ENCODE measurements at places on chromosomes 3 and 15.

DNA sequence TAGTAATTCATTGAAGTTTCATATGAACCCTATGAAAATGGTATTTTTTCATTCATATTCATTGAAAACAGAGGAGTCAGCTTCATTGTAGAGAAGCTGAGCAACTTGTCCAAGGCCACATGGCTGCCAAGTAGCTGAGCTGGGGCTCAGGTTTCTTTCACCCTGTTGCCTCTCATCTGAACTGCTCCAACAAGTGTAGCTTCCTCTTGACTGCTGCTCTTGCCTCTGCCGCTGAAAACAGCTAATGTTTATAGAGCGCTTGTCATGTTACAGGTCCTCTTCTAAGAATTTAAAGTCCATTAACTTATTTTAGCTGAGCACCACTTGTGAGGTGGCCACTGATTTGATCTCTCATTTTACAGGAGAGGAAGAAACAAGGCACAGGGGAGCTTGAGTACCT is 81.1 kb downstream of the PDCD6IP start:
- no peak for DNase-seq

DNA sequence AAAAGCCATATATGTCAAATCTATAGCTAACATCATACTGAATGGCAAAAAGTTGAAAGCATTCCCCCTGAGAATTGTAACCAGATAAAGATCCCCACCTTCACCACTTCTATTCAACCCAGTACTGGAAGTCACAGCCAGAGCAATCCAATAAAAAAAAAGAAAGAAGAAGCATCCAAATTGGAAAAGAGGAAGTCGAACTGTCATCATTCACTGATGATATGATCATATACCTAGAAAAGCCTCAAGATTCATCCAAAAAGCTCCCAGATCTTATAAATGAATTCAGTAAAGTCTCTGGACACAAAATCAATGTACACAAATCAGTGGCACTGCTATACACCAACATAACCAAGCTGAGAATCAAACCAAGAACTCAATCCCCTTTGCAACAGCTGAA is 97.4 kb downstream of the CBLB start:
- DNase-seq = no peak

DNA sequence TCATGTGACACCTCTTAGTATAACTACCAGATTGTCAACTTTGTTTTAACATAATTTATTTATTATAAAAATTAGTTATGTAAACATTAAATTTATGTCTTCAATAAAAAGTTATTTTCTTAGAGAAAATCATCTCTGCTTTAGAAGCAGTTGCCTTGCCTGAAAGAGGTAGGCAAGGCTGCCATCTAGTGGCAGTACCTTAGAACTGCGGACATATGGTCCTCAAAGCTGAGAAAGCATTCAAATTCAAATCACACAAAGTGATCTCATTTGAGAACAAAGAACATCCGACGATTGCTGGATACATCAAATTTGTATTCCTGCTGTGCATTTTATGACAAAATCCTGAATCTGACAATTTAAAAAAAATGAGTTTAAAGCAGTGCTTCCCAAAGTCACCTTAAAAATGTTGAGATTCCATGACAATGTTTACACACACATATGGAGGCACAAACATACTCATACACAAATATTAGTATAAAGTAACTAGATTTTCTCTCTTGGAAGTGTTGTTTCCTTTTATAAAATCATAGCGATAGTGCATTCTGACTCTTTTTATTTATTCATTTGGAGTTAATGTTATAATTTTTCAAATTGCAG is 617.4 kb downstream of the CADM2 start:
- no peak for DNase-seq

DNA sequence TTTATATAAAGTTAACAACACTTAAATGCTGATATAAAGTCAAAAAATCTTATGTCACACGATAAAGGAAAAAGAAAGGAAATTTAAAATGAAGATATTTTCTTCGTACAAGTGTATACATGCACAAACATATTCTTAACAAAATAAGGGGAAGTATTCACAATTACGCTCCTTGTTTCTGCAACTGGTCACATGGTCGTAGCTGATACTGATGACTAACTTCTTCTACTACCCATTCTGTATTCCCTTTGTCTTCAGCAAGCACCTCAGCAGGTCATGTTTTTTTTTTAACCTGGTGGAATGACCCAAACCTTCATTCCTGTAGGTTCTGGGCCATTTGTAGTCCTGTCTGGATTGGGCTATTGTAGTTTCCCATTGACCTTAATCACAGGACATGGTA is 30.0 kb upstream of the CMTM8 start:
- DNase-seq = no peak

DNA sequence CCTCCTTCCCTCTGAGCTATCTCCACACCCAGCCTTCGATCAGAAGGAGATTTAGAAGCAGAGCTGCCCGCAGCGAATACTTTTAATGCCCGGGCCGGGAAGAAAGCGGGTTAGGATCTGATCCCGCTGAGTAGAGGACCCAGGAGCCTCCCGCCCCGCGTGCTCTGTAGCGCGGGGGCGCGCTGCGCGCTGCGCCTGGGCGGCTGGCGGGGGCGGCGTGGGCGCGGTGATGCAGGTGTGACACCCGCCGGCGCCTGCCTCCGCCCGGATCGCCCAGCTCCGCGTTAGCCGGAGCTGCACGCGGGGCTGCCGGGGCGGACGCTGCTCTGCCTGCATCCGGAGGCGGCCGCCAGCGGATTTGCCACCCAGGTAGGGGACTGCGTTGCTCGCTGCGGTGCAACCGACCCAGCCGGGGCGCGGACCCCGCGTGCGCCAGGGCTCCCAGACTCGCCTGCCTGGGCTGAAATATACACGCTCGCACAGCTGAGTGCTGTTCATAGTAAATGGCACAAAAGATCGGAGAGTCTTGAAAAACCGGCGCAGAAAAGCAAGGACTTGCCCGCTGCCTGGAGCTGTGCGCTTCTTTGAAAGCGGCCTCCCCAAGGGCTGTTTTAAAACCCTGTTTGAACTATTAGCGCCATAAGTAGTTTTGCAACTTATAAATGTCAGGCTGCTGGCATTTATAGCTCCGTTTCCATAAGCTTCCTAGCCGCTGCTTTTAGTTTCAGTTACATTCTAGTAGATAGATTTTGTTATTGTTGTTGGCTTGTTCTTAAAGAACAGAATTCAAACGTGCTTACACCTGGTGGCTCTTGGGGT is at the start of gene SV2B:
SV2B (plus strand) TSS at position 263 of the 819 bp plus-strand sequence. CDS start 126,007 bp downstream, outside the sequence.
- DNase-seq = no peak

- no peak for DNase-seq
These were observed 23.2 kb downstream of the RPLP1 start for GRCh38 chr15:69475769-69476358.

DNA sequence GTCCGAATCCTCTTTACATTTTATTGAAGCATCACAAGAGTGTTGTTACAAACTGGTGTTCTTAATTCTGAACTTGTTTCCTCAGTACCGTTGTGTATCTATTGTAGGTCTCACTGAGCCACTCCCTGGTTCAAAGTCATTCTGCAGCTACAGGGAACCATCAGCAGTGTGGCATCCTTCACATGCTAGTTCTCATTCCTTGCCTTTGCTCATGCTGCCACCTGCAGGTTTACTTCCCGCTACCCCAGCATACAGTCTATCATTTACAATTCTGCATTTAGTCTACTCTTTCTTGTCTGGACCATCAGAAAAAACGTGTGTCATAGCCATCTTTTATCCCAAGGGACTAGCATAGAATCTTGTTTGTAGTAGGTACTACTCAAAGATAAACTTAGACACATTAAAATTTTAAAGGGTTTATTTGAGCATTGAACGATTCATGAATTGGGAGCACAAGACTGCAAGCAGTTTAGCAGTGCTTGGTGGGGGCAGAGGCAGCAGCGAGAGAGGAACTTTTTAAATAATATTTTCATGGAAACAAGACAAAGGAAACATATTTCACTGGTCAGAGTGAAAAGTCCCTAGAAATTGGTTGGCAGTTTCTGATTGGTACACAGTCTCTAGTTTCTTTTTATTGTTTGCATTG is 402.1 kb downstream of the CADM2 start:
- no peak for DNase-seq

GRCh38 chr3:125573216-125573615 is 22.1 kb downstream of the OSBPL11 start:
- no peak for DNase-seq

GRCh38 chr3:183229178-183229577 is 23.9 kb upstream of the B3GNT5 start:
- DNase-seq = no peak
